ENCODE measurements at places on chromosomes 4 and X. TPM values are rescaled to one million over a fixed set of nuclear protein-coding genes. Genes with fewer than 3 reads are reported as not detected.

The PDHA2 gene
- not detected for total RNA-seq

GRCh38 chr4:38313999-38314561 is 349.9 kb upstream of the KLF3 start:
- DNase-seq = no peak

DNA sequence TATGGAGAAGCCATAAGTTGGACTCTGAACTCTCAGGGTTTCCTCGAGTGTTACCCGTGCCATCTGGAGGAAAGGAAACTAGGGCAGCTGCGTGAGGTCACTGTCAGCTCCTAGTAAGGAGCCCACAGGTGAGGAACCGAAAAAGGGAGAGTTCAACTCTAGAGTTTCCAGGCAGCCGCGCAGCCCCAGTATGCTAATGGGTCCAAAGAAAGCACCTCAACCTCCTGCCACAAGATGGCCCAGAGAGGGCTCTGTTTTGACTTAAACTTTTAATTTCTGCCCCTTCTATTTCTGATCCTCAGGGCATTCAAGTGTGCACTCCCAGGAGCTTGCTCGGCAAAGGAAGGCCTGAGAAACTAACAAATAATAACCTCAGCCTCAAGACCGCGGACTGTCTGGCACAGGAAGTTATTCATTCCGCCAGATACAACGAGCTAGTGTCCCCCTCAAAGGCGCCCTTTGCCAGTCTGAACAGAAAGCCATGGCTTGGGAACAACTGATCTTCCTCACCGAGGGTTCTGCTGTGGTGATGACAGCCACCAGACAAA is 13.9 kb downstream of the SCARB2 start:
- DNase-seq = no peak

The CABS1 gene
- total RNA-seq = not detected

DNA sequence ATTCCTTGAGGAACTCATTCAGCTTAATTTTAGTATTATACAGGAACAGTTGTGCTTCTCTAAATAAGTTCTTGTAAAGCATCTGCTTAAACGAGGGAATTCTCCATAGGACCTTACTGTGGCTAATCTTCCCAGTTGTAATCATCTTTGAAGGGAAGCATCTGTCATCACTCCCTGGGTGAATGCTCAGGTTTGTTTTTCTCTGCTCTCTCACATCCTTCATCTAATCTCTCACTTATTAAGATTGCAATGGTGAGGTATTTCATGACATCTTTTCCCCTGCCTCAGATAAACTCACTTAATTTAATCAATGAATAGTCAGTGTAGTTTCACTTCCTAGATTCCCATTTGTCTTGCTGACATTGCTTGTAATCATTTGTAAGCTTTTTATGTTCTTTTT is 121.8 kb upstream of the ADAMTS3 start:
- DNase-seq = no peak

DNA sequence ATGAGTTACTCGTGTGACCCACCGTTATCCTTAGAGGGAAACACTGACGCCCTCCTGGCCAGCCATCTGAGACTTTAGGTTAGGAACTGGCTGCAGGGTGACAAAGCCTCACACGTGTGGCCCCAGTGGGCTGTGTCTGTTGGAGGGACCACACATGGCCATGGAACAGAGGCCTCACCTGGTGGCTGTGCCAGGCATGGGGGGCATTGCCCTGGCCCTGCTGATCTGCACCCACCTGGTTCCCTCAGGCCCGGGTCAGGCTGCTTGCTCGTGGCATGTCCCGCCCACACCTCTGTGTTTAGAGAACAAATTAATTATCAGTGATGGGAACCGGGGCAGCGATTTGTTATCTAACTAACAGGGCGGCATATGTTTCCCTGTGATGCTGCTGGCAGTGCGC is 100.9 kb upstream of the PSAPL1 start:
- no peak for DNase-seq

The CNKSR2 gene
- total RNA-seq = 7.4 TPM

The PLP1 gene
- not detected for total RNA-seq

Data from activated T-helper 1 cell treated with anti-CD3 and anti-CD28 coated beads, Interleukin-12 subunit alpha, Interleukin-12 subunit beta, Interleukin-2, Interleukin-4 antibody, amounts not matched to agents 30 ng/mL and 10 ng/mL and 1 ng/mL, durations not matched to agents 14 hours and 24 hours and 36 hours (primary cell).